Hematopoietic multipotent progenitor cell treated with erythropoietin and hydrocortisone succinate and interleukin-3 and kit ligand, for 15 days (in vitro differentiated cells): ENCODE measurements at places on chromosomes 3 and 15.

- no peak for DNase-seq
These were observed 74.9 kb downstream of the NBEAL2 start for GRCh38 chr3:47054412-47054811.

- DNase-seq, result no peak
These were observed 59.8 kb upstream of the HEG1 start for GRCh38 chr3:125115640-125116039.

DNA sequence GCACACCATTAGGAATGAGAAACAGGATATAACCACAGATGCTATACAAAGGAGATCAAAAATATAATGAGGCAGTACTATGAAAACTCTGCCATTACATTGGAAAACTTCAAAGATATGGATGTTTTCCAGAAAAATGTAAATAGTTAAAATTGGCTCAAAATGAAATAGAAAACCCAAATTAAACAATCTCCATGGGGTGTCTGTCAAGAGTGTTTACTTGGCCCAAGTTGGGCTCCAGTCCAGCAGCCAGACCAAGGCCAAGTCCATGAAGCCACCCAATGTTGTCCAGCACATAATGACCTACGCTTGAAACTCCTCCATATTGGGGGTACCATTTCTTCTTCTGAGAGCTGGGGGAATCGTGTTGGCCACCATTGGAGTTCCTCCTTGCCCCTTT is 37.1 kb downstream of the CTXND1 start:
- no peak for DNase-seq

DNA sequence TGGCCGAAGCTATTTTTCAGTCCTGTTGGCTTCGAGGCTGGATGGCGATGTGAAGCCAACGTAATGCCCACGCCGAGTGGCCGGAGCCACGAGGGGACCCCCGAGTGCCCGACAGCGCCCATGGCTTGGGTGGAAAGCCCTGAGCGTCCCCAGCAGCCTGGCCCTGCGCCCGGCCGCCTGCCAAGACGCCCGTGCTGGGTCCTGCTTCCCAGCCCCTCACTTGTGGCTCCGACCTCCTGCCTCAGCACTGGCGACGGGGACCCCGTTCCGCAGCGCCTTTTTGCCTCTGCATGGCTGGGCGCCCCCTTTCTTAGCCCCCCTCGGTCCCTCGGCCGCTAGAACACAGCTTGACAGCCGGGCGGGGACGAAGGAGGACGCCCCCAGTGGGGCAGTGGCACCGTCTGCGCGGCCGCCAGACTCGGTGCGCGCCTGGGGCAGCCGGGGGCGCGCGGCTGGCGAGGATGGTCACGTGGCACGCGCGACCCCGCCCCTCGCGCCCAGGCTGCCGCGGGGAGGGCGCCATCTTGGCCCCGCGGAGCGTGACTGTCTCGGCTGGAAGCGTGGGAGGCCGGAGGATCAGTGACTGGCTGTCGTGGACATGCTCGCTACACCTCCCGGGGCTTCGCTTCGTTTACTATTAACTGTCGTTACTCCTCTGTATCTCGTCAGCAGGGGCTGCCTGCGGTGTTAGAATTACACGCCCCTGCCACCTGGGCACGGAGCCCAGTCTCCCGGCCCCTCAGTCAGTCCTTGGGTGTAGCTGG is 626 bp upstream of the GPR176 start:
- peak; percentile 81 for DNase-seq

DNA sequence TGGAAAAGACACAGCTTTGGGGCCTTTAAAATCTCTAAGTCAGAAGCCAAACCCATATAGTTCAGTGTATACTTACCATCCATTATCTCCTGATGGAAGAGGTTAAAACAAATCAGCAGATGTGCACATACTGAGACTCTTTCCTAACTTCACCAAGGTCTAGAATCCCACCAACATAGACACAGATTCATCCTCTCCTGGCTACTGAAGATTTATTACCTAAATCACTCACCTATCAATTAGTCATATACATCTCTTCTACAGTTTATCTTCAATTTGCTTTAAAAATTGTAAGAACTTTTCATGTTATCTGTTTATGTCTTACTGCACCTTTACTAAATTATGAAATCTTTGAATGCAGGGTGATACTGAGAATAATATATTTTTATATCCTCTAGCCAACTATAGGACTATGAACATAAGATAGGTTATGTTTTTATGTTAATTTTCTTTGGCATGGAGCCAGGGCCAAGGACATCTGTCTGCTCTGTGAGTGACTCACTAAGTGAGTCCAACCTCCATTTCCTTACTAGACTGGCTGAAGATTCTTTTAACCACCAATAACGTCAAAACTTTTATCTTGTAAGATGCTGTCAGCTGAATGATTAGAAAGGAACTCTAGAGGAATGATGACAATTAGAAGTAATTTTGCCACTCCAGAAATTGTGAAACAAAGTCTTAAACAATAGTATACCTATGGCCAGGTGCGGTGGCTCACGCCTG is 397.6 kb downstream of the FOXP1 start:
- peak; percentile 31 for DNase-seq

DNA sequence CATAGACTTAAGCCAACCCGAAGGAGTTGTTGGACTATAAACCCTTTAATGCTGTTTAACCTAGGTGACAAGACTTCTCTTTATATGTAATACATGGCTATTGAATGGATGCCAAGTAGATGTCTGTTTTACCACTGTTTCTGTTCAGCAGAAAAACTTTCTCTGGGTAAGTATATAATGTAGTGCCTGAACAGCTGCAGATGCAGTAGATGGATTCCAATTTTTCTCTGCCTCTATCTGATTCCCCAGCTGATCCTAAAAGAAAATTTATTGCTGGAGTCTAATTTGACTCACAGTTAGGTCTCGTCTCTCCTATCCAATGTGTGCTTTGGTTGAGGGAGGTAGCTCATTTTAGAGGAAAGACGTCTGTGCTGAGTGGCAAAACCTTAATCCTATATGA is 256.5 kb upstream of the CBLB start:
- no peak for DNase-seq

GRCh38 chr3:99620976-99621375 is 17.4 kb upstream of the COL8A1 start:
- no peak for DNase-seq

GRCh38 chr15:81271761-81272644 is 51.9 kb downstream of the STARD5 start:
- no peak for DNase-seq

DNA sequence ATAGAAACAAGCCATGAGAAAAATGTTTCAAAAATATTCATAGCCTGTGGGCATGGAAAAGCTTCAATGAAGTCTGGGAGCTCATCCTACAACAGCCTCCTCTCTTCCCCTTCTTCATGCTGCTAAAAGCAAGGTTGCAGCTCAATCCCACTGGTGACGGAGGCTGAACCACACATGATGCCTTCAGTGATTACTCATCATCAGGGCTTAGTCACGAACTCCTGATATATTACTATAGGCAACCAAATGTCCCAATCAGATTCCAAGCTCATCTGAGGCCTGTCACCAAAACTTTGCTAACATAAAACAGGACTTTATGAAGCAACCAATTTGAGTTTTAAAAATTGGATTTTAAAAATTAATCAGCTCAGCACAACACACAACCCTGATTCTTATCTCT is 24.0 kb upstream of the SLC24A5 start:
- DNase-seq, result no peak

DNA sequence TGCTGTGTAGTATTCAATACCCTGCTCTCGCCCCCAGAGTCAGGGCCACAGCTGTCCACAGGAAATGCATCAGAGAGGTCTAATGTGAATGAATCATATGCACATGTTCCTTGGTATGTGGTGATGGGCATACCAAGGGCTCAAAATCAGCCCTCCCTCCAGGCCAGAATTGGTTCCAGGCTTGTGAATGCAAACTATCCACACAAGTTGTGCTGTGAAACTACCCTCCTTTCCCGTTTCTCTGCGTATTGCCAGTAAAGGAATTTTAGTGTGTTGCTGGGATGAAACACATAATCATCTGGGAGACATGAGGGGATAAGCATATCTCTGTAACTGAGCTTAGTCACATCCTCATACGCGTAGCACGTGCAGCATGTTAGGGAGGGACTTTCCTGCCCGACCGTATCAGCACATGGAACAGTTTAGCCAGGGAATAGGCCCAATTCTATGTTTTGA is 9.2 kb upstream of the MME start:
- DNase-seq, result no peak

- no peak for DNase-seq
These were observed 62.1 kb upstream of the IL12A start for GRCh38 chr3:159926573-159926972.
